ENCODE measurements at places on chromosomes 2 and 18. TPM values are rescaled to one million over a fixed set of nuclear protein-coding genes. Genes with fewer than 3 reads are reported as not detected.

NTSR2 gene
- not detected for total RNA-seq

GRCh38 chr2:185644828-185645227 lies 93.8 kb upstream of the FSIP2 start:
- H3K27me3 ChIP-seq = no peaks in the 10 kb centered on the region
- H3K27ac ChIP-seq = no peak overlapping the region
- H3K4me3 ChIP-seq = no peak overlapping the region
- H3K36me3 ChIP-seq = no peaks in the 10 kb centered on the region

RNF125 gene
- total RNA-seq = 81.7 TPM

DNA sequence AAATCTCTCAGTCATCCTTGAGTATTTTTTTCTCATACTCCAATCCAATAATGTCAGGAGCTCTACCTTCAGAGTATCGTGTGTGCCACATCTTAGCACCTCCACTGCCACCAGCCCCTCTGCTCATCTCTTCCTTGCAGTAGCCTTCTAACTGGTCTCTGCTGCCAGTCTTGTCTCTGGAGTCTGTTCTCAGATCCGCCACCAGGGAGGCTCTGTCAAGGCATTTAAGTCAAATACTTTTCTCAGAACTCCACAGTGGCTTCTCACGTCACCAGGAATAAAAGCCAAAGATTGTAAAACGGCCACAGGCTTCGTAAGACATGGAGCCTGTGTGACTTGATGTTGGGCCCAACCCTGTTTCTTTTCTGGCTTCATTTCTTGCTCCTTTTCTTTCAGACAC lies 7.1 kb downstream of the UNC50 start:
- no peaks in the 10 kb centered on the region for H3K27me3 ChIP-seq
- no peak overlapping the region for H3K27ac ChIP-seq
- H3K4me3 ChIP-seq = no peak overlapping the region

DNA sequence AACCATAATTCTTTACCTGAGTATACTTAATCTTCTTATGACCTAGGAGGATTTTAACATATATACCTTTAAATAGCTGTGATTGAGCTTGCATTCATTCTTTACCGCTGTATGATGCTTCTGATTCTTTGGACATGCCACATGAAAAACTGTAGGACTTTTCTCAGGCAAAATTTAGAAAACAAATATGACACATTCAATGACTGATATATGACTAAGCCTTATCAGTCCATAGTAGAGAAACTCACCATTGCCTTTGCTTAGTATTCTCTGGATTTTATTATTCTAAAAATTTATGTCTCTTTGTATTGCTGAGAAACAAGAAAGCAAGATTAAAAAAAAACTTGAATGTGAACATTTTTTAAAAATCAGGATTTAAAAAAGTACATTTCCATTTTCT lies 3.7 kb downstream of the FAM171B start:
- DNase-seq = no peak
- H3K4me1 ChIP-seq = peaks cover 13% of the 10 kb centered on the region
- H3K27me3 ChIP-seq = peaks cover 18% of the 10 kb centered on the region
- no peaks in the 10 kb centered on the region for H3K36me3 ChIP-seq
- no peak overlapping the region for H3K27ac ChIP-seq

LRRTM4 gene
- total RNA-seq = not detected

SGPP2 gene
- total RNA-seq = 8.3 TPM

DNA sequence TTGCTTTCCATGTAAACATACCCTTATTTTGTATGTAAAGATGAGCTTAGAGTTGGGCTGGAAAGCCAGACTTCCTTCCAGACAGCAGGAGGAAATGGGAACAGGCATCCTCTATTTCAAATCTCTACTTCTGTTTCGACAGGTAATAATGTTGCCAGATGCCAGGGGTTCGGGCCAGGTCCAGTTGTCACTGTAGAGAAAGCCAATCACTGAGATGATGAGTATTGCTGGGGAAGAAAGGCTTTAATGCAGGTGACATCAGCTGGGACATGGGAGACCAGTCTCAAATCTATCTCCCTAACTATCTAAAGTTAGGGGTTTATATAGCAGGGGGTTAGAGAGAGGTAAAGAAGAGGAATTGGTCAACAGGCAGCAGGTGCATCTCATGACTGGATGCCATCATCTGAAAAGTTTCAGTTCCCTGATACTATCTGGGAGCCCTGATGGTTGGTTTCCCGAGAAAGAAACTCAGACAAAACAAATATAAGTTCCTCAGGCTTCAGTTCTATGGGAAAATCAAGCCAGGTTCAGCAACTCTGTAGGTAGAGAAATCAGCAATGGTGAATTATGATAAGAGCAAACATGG lies 9.3 kb upstream of the MTCL1 start:
- H3K36me3 ChIP-seq = no peaks in the 10 kb centered on the region
- H3K27ac ChIP-seq = no peak overlapping the region
- H3K27me3 ChIP-seq = peaks cover 3% of the 10 kb centered on the region

ZRANB3 gene
- 4.6 TPM for total RNA-seq
